ENCODE measurements at places on chromosomes 13 and 19.
A peak's percentile ranks its signal among the peaks of the same experiment; 100 is the strongest.

GRCh38 chr13:94557684-94558235 lies 38.2 kb downstream of the TGDS start:
- no peak for DNase-seq

DNA sequence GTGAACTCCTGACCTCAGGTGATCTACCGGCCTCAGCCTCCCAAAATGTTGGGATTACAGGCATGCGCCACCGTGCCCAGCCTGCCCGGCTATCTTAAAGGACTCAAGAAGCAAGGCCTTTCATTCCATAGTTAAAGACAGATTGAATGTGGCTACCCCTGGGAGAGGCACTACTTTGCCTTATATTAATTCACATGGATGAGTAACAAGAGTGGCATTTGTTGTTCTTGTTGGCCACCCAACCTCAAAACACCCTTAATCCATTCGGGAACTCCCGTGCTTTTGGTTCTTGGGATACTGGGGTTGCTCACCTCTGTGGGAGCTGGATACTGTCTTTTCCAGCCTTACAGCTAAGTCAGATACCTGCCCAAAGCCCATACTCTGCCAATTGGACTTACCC lies 34.4 kb upstream of the ABCC4 start:
- DNase-seq = no peak

DNA sequence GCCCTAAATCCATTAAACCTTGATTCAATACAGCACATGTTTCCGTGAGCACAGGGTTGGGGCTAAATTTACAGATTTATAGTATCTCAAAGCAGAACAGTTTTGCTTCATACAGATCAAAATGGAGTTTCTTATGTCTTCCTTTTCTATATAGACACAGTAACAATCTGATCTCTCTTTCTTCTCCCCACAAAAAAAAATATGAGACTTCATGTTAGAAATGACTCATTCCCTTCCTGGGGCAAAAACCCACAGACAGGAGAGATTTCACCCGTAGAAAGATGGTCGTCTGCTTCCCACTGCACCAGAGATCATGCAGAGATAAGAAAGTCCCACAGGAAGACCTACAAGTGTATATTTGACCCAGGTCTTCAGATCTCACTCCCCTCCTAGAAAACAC lies 7.7 kb upstream of the ZNF611 start:
- DNase-seq = no peak

DNA sequence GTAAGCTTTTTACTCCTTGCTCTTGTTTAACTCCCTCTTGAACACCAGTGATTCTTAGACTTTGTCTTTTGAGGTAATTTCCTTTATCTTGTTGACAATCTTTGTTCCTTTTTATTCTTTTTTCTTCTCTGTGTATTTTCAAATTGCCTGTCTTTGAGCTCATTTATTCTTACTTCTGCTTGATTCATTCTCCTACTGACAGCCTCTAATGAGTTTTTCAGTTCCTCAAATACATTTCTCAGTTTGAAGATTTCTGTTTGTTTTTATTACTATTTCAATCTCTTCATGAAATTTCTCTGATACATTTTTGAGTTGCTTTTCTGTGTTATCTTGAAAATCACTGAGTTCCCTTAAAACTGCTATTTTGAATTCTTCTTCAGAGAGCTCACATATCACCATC lies 154.1 kb downstream of the ATP8A2 start:
- no peak for DNase-seq

DNA sequence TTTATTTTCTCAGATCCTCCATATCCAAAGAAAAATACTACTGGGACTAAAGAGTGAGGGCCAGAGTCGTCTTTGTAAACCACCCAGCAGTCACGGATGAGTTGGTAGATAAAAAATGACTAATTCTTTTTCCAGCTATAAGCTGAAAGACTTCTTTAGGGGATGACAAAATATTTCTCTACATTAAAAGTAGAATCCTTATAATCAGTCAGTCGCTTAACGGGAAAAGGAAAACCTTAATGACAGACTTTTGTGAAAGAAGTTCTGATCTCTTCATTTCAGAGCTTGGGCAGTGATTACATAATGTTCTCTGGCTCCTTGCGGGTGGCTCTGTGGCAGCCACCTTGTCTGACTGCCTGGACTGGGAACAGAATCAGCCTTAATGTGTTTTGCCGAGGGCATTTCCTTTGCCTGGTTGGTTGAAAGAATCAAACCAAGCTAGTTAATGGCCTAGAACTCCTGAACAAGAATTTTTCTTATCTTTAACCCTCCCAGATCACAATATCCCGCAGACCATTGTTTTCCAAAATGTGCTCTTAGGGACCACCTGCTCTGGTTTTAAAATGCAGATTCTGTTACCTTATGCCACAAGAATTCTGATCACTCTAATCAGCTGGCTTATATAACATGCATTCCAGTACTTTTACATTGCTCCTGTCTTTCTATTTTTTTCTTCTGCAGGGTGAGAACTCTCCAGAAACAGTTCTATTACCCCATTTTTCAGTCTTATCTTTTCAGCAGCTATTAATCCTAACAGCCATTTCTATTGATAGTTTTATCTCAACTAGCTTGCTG lies 2.5 kb downstream of the ITM2B start:
- DNase-seq = peak; percentile 12

DNA sequence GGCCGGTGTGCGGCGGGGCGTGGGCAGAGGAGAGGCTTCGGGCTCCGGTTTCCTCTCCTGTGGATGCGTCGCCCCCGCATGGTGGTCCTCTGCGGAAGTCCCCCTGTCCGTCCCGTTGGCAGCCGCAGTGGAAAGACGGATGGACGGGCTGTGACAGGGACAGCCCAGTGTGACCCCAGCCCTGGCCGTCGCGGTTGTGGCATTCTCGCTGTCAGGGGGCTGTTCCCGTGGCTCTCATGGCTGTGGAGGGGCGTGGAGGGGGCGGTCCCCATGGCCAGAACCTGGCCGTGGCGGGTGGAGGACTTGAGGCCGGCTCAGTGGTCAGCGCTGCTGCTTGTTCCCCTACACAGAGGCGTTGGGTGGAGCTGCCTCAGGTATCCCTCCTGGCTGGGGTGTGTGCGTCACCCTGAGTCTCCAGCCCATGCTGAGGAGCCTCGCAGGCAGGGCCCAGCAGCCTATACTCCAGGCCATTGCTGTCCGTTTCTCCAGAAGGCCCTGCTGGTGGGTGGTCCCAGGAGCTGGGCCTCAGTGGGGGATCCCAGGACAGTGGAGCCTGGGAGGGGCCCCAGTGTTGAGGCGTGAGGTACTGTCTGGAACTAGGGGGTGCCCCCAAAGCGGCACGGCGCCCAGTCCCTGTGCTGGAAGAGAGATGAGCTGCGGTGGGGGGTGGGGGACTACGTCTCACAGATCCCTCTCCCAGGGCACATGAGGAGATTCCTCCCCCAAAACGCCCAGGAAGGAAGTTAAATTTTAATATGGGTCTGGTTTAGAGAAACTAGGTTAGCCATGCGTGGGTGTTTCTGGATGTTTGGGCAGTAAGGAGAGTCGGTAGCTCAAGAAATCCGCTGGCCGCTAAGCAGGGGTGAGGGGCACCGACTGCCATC lies 20.3 kb downstream of the CSNK1G2 start:
- no peak for DNase-seq

- no peak for DNase-seq
These were observed 5.0 kb downstream of the FBN3 start for GRCh38 chr19:8144273-8144995.

GRCh38 chr13:46484561-46484960 lies 68.4 kb upstream of the LRCH1 start:
- no peak for DNase-seq

GRCh38 chr13:90675129-90675528 lies 672.4 kb upstream of the MIR17HG start:
- no peak for DNase-seq

DNA sequence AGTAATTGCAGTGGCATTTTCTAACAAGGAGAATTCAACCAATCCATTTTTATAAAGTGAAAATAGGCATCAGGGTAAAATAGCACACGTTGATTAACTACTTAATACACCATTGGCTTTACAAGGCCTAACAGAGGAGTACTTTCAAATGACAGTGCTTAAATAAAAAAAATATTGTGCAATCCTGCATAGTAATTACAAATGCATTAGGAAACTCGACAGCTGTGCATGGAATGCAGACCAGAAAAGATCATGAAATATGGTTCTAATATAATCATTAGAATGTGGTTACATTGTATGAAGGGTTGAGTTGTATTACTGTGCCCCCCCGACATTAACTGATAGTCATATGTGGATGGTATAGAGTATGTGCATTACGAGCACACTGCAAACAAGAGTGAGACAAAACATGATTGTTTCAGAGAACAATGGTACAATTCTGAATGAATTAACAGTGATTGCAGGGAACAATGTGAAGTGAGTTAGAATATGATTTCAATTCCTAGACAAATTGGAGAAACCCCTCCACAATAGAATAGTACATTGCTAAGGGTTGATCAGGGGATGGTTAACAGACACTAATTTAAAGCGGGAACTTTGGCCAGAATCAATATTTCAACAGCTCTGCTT lies 270.6 kb downstream of the GPC5 start:
- DNase-seq = no peak

DNA sequence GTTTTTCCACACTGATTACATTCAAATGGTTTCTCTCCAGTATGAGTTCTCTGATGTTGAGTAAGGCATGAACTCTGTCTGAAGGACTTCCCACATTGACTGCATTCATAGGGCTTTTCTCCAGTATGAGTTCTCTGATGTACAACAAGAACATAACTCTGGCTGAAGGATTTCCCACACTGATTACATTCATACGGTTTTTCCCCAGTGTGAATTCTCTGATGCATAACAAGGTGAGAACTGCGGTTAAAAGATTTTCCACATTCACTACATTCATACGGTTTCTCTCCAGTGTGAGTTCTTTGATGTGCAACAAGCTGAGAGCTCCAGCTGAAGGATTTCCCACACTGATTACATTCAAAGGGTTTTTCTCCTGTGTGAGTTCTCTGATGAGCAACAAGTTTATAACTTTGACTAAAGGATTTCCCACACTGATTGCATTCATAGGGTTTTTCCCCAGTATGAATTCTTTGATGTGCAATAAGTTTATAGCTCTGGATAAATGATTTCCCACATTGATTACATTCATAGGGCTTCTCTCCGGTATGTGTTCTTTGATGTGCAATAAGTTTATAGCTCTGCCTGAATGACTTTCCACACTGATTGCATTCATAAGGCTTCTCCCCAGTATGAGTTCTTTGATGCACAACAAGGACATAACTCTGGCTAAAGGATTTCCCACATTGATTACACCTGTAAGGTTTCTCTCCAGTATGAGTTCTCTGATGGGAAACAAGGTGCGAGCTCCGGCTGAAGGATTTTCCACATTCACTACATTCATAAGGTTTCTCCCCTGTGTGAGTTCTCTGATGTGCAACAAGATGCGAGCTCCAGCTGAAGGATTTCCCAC lies 23.5 kb downstream of the ZNF180 start:
- no peak for DNase-seq

DNA sequence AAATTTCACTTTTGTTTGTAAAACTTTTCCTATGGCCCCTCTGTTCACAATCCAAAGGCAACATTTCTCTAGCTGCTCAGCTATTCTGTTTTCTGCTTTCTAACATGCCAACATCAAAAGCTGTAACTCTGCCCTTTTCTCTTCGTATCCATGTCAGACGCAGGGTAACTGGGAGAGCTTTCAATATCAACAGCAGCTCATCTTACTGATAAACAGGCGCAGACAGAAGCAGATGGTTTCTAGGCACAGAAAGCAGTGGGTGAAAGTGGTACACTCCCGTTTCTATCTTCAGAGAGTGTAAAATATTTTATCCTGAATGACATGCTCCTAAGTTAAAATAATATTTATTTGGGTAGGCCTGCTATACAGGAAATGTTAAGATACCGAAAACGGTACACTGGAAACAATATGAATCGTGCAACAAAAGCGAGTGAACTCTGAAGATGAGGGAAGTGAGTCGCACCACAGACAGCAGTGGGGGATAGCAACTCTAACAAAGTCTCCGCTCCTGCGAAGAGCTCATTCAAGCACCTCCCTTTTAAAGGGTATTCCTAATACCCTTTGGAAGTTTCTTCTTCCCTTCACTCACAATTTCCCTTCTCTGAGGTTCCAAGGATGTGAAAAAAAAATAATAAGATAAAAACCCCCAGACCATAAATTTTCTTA lies 798.3 kb downstream of the GPC5 start:
- DNase-seq = no peak

DNA sequence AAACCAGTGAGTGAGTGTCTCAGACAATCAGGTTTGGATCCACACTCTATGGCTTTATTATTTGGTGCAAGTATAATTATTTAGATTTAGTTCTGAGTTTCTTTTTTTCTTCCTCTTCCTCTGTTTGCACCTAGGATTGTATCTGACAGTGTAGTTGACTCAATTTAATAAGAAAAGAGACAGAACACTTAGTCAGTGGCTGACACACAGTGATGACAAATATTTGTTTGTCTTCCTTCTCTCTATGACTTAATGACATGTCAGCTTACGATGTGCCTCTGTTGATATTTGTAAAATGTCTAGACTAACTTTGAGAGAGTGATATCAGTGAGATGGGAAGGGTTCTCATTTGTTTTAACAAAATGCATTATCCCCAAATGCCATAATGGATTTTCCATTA lies 129.5 kb upstream of the SLC10A2 start:
- no peak for DNase-seq

GRCh38 chr19:41995959-41996797 lies 2.1 kb upstream of the ATP1A3 start:
- DNase-seq = peak; percentile 32

GRCh38 chr13:39646122-39646521 lies 9.3 kb upstream of the COG6 start:
- DNase-seq = no peak

- DNase-seq = no peak
These were observed 1077.6 kb downstream of the DIAPH3 start for GRCh38 chr13:59086147-59086546.

GRCh38 chr13:41649659-41650058 lies 192.3 kb downstream of the RGCC start:
- DNase-seq = no peak

DNA sequence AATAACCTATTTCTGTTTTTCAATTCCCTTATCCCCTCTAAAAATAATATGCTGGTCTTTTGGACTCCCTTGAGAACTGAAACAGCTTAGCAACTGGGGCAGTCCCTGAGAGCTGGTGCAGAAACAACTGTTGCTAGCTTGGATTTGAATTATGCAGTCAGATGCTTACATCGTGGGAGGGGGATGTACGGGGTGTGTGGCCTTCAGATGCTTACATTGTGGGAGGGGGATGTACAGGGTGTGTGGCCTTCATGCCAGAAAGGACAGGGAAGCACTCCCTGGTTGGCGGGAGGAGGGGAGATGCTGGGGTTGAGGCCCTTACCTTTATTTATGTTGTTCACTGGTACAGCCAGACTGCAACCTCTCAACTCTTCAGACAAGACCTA lies 25.6 kb downstream of the LRCH1 start:
- DNase-seq = no peak

DNA sequence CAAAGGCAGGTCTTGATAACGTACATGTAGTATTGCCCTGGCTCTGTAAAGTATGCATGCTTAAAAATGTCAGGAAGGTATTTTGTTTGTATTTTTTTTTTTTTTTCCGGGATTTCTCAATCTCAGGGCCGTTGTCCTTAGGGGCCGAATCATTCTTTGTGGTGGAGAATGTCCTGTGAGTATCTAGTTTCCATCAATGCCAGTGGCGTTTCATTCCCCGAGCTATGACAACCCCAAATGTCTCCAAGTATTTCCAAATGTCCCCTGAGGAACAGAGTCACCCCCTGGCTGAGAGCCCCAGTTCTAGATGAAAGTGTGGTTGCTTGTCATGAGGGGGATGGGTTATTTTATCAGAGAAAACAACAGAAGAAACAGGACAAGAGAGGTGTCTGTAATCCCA lies 68.7 kb downstream of the ACSBG2 start:
- no peak for DNase-seq

GRCh38 chr19:48302600-48302959 lies 22.8 kb upstream of the EMP3 start:
- DNase-seq = no peak
